ENCODE measurements at places on chromosomes 5 and 9. TPM values are rescaled to one million over a fixed set of nuclear protein-coding genes. Genes with fewer than 3 reads are reported as not detected.

- H3K36me3 ChIP-seq, result peaks cover 1% of the 10 kb centered on the region
- H3K4me3 ChIP-seq, result no peak overlapping the region
- H3K27me3 ChIP-seq, result no peaks in the 10 kb centered on the region
- H3K27ac ChIP-seq, result no peak overlapping the region
- DNase-seq, result no peak
These were observed 348.7 kb upstream of the GRIN3A start for GRCh38 chr9:102087141-102087540.

- H3K36me3 ChIP-seq, result no peaks in the 10 kb centered on the region
- no peaks in the 10 kb centered on the region for H3K4me1 ChIP-seq
- H3K27me3 ChIP-seq, result no peaks in the 10 kb centered on the region
- no peak overlapping the region for H3K27ac ChIP-seq
These were observed 87.9 kb downstream of the PRDM6 start for GRCh38 chr5:123176938-123177275.

ARID3C gene
- total RNA-seq, result not detected

- peak; percentile 4 for DNase-seq
- H3K4me3 ChIP-seq, result no peak overlapping the region
- H3K27me3 ChIP-seq, result no peaks in the 10 kb centered on the region
These were observed 157.2 kb upstream of the CD180 start for GRCh38 chr5:67353500-67354450.

- peaks cover 27% of the 10 kb centered on the region for H3K27me3 ChIP-seq
- no peak overlapping the region for H3K4me3 ChIP-seq
- DNase-seq, result no peak
- no peak overlapping the region for H3K27ac ChIP-seq
- peaks cover 39% of the 10 kb centered on the region for H3K36me3 ChIP-seq
These were observed 4.7 kb upstream of the STOML2 start for GRCh38 chr9:35107297-35108290.

- no peaks in the 10 kb centered on the region for H3K4me1 ChIP-seq
- peaks cover 5% of the 10 kb centered on the region for H3K27me3 ChIP-seq
- H3K4me3 ChIP-seq, result no peak overlapping the region
- H3K36me3 ChIP-seq, result no peaks in the 10 kb centered on the region
These were observed 62.3 kb upstream of the CDH18 start for GRCh38 chr5:20050262-20050661.

LURAP1L gene
- 0.51 TPM for total RNA-seq

- peaks cover 4% of the 10 kb centered on the region for H3K36me3 ChIP-seq
- no peak overlapping the region for H3K27ac ChIP-seq
- no peak overlapping the region for H3K4me3 ChIP-seq
- peaks cover 9% of the 10 kb centered on the region for H3K27me3 ChIP-seq
These were observed 3.7 kb upstream of the TTLL11 start for GRCh38 chr9:122096620-122097415.

HTR1A gene
- total RNA-seq, result not detected

FYB1 gene
- 0.31 TPM for total RNA-seq

GRCh38 chr9:107462691-107463090 lies 26.9 kb downstream of the KLF4 start:
- H3K27me3 ChIP-seq, result peaks cover 2% of the 10 kb centered on the region
- H3K4me1 ChIP-seq, result no peaks in the 10 kb centered on the region
- no peaks in the 10 kb centered on the region for H3K36me3 ChIP-seq
- H3K4me3 ChIP-seq, result no peak overlapping the region
- H3K27ac ChIP-seq, result no peak overlapping the region

MEIKIN gene
- total RNA-seq, result not detected

- H3K36me3 ChIP-seq, result peaks cover 5% of the 10 kb centered on the region
- H3K4me3 ChIP-seq, result peak within 1 kb of the TSS; percentile 75
- no peak within 1 kb of the TSS for H3K27ac ChIP-seq
- peaks cover 22% of the 10 kb centered on the region for H3K4me1 ChIP-seq
- no peak for DNase-seq
These were observed at the start of gene NR2F1-AS1 for GRCh38 chr5:93580927-93581445. Gene NR2F1-AS1, minus strand, starts transcription at chr5:93581219.

GRCh38 chr5:130724658-130725057 lies 440.4 kb downstream of the HINT1 start:
- H3K27ac ChIP-seq, result no peak overlapping the region
- H3K4me1 ChIP-seq, result peaks cover 18% of the 10 kb centered on the region
- no peak for DNase-seq
- no peak overlapping the region for H3K4me3 ChIP-seq

CBY3 gene
- total RNA-seq, result not detected

TAF1L gene
- total RNA-seq, result not detected

GRCh38 chr5:112958093-112959088 lies 18.2 kb upstream of the DCP2 start:
- no peak for DNase-seq
- peaks cover 5% of the 10 kb centered on the region for H3K36me3 ChIP-seq
- no peak overlapping the region for H3K4me3 ChIP-seq
- peaks cover 20% of the 10 kb centered on the region for H3K4me1 ChIP-seq
- H3K27me3 ChIP-seq, result peaks cover 1% of the 10 kb centered on the region
- no peak overlapping the region for H3K27ac ChIP-seq

BTNL9 gene
- 24.3 TPM for total RNA-seq

JAKMIP2 gene
- 4.3 TPM for total RNA-seq

ASTN2 gene
- total RNA-seq, result 10.0 TPM

GRCh38 chr5:15621094-15621493 lies 121.1 kb downstream of the FBXL7 start:
- peak overlapping the region; percentile 35 for H3K4me3 ChIP-seq
- H3K4me1 ChIP-seq, result peaks cover 39% of the 10 kb centered on the region
- DNase-seq, result no peak
- H3K36me3 ChIP-seq, result peaks cover 18% of the 10 kb centered on the region
- H3K27me3 ChIP-seq, result peaks cover 6% of the 10 kb centered on the region

DNA sequence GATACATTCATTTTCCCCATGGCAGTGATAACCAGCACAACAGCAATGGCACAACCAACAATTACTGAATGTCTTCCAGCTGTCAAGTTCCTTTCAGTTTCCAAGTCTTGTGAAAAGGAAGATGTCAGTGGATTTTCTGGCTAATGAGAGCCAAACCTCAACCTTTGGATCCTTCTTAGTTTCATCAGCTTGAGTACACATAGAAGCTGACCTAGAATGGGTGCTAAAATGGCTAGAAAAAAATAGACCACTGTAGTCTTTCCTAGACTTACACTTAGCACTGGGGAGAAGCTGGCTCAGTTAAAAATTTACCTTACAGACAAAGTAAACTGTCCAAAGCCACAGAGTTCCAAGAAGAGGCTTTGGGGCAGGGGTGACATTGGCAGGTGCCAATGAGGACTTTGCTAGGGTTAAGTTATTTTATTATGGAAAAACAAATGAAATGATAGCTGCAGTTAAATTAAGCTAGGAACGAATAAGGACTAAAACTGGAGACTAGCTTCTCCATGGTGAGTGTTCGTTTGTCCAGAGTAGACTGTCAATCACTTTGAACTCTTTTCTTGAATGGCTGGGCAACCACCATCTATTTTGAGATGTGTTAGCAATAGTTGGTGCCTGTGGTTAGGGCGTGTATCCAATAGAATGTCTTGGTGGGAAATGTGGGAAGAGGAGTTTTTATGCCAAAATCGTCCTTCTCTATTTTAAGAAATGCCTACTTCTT lies 25.9 kb upstream of the TXN start:
- H3K27ac ChIP-seq, result no peak overlapping the region
- no peak overlapping the region for H3K4me3 ChIP-seq
- H3K4me1 ChIP-seq, result no peaks in the 10 kb centered on the region
- no peak for DNase-seq

DNA sequence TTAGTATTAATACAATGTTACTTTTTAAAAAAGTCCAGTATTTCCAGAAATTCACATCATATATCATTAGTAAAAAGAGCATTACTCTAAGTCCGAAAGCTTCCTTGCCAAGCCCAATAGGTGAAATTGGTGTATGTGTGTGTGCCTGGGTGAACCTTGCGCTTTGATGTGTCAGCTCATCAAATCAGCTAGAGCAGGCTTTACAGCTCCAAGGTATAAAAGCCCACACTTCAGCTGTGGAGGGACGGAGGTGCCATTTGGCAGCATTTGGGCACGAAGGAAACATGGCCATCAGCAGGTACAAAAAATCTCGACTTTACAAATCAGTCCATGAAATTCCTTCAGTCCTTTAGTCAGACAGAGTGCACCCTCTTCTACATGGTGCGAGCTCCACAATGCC lies 76.5 kb upstream of the IL7R start:
- H3K27ac ChIP-seq, result no peak overlapping the region
- no peak overlapping the region for H3K4me3 ChIP-seq
- no peaks in the 10 kb centered on the region for H3K36me3 ChIP-seq
- no peaks in the 10 kb centered on the region for H3K27me3 ChIP-seq

DNAJC25 gene
- total RNA-seq, result 3.9 TPM

DNA sequence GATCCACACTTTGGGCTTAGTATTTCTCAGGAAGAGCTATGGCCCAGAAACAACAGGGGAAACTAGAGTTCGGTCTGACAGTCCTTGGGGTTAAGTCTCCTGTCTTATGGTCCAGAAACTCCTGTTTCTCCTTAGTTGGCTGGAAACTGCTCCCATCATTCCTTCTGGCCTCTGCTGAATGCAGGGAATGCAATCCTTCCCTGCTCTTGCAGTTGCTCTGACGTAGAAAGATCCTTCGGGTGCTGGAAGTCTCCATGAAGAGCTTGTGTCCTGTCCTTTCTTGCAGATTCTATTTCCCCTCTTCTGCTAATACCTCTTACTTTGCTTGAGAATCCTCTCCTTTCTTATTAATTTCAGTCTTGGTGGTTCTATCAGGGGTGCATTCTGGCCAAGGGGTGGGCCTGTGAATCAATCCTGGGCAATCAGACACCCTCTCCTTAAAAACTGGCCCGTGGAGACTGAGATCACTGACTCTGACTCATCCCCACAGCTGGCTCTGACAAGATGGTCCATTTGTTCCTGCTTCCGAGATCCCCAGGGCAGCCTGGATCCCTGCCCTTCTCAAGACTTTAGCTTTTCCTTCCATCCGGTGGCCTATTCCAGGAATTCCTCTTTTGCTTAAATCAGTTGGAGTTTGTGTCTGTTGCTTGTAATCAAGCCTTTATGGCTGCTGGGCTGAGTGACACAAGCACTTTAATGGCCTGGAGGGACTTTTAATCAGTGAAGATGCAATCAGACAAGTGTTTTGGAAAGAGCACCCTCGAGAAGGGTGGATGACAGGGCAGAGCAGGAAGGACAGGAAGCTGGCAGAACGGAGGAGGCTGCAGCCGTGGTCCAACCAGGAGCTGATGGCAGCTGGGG lies 23.7 kb downstream of the PTGS1 start:
- peaks cover 3% of the 10 kb centered on the region for H3K36me3 ChIP-seq
- no peak overlapping the region for H3K4me3 ChIP-seq
- H3K27ac ChIP-seq, result no peak overlapping the region
- peaks cover 5% of the 10 kb centered on the region for H3K4me1 ChIP-seq

GRCh38 chr5:178068293-178068692 lies 45.0 kb upstream of the N4BP3 start:
- no peak for DNase-seq
- no peaks in the 10 kb centered on the region for H3K36me3 ChIP-seq
- peaks cover 4% of the 10 kb centered on the region for H3K4me1 ChIP-seq
- no peak overlapping the region for H3K4me3 ChIP-seq
- no peaks in the 10 kb centered on the region for H3K27me3 ChIP-seq

GRCh38 chr9:16901590-16901989 lies 31.1 kb upstream of the BNC2 start:
- H3K27me3 ChIP-seq, result peaks cover 2% of the 10 kb centered on the region
- no peak overlapping the region for H3K27ac ChIP-seq

GRCh38 chr5:60196385-60197113 lies 303.0 kb upstream of the PDE4D start:
- no peaks in the 10 kb centered on the region for H3K36me3 ChIP-seq
- no peak overlapping the region for H3K27ac ChIP-seq
- peaks cover 2% of the 10 kb centered on the region for H3K27me3 ChIP-seq
- no peak overlapping the region for H3K4me3 ChIP-seq
- H3K4me1 ChIP-seq, result no peaks in the 10 kb centered on the region

DNA sequence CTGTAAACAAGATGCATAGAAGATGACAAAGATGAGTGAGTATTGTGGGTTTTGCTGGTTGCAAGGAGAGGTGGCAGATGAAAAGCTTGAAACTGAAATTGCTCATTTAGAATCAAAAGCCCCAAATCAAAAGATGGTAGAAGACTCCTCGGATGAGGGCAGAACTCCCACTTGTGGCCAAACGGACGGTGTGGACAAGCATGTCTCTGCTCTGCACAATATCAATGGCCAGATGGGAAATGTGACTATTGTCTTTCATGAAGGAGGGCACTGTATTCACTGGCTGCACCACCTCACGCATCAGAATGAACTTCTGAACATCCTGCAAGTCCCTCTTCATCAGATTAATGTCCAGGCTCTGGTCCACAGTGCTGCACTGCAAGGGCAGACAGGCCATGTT lies 541.7 kb downstream of the MTRR start:
- H3K27me3 ChIP-seq, result no peaks in the 10 kb centered on the region
- H3K36me3 ChIP-seq, result no peaks in the 10 kb centered on the region
- H3K4me1 ChIP-seq, result no peaks in the 10 kb centered on the region
- no peak overlapping the region for H3K27ac ChIP-seq
- no peak for DNase-seq
- H3K4me3 ChIP-seq, result no peak overlapping the region

- no peaks in the 10 kb centered on the region for H3K27me3 ChIP-seq
- no peak overlapping the region for H3K27ac ChIP-seq
- H3K4me3 ChIP-seq, result no peak overlapping the region
- DNase-seq, result no peak
- no peaks in the 10 kb centered on the region for H3K36me3 ChIP-seq
These were observed 90.3 kb downstream of the ANKRD55 start for GRCh38 chr5:56142614-56143372.

MAP1B gene
- total RNA-seq, result 251 TPM

DNA sequence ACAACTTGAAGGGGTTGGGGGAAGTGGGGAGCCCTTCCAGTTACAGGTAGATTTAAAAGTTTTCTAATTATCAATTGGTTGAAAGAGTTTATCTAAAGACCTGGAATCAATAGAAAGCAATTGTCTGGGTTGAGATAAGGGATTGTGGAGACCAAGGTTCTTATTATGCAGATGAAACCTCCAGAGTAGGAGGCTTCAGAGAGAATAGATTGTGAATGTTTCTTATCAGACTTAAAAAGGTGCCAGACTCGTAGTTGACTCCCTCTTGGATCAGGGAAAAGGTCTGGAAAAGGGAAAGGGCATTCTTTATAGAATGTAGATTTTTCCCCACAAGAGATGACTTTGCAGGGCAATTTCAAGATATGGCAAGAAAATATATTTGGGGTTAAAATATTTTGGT lies 100.8 kb downstream of the GADD45G start:
- H3K4me1 ChIP-seq, result peaks cover 4% of the 10 kb centered on the region
- peaks cover 2% of the 10 kb centered on the region for H3K27me3 ChIP-seq
- no peaks in the 10 kb centered on the region for H3K36me3 ChIP-seq
- H3K4me3 ChIP-seq, result no peak overlapping the region
- H3K27ac ChIP-seq, result no peak overlapping the region
- no peak for DNase-seq

DNA sequence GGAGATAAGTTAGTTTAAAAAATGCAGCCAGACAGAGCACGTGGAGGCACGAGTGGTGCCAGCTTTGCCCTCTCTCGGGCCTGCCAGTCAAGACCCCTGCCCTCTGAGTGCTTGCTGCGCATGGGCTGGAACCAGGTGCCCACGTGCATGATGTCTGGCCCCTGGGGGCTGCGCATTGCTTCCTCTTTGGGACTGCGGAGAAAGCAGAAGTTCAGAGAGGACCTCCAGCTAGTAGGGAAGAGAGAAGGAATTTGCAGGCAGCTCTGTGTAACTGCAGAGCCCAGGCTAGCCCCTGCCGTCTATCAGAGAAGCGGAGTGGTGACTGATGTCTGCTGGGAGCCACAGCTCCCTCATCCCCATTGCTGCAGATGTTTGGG lies 9.7 kb upstream of the RNU6ATAC start:
- H3K36me3 ChIP-seq, result no peaks in the 10 kb centered on the region
- H3K27me3 ChIP-seq, result peaks cover 5% of the 10 kb centered on the region
- H3K4me1 ChIP-seq, result peaks cover 5% of the 10 kb centered on the region
- no peak overlapping the region for H3K4me3 ChIP-seq
- no peak for DNase-seq
- H3K27ac ChIP-seq, result no peak overlapping the region

Measured in endothelial cell (in vitro differentiated cells).